ENCODE measurements at places on chromosomes 16 and 17.

- DNase-seq, result no peak
Measured at GRCh38 chr17:59791603-59792457, 84.4 kb downstream of the VMP1 start.

- DNase-seq, result no peak
Measured at GRCh38 chr17:77566566-77567138, 391.9 kb upstream of the TNRC6C start.

DNA sequence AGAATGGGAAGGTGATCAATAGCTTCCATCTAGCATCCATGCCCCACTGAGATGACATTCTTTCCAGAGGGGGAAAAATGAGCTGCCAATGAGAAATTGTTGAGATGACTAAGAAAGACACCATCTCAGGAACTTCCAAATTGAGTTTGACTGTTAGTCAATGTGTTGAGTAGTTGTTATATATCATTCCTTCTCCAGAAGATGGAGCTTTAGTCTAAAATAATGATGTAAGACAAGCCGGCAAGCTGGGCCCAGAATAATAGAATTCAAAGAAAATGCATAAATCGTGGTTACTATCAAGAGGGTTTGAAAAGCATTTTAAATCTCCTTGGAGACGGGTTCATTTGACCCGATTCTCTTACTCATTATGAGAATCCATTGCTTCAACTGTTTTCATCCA lies 71.0 kb upstream of the ATF7IP2 start:
- DNase-seq, result no peak

DNA sequence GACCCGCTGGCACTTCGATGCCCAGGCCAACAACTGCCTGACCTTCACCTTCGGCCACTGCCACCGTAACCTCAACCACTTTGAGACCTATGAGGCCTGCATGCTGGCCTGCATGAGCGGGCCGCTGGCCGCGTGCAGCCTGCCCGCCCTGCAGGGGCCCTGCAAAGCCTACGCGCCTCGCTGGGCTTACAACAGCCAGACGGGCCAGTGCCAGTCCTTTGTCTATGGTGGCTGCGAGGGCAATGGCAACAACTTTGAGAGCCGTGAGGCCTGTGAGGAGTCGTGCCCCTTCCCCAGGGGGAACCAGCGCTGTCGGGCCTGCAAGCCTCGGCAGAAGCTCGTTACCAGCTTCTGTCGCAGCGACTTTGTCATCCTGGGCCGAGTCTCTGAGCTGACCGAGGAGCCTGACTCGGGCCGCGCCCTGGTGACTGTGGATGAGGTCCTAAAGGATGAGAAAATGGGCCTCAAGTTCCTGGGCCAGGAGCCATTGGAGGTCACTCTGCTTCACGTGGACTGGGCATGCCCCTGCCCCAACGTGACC lies 5.0 kb downstream of the WFIKKN2 start:
- no peak for DNase-seq

DNA sequence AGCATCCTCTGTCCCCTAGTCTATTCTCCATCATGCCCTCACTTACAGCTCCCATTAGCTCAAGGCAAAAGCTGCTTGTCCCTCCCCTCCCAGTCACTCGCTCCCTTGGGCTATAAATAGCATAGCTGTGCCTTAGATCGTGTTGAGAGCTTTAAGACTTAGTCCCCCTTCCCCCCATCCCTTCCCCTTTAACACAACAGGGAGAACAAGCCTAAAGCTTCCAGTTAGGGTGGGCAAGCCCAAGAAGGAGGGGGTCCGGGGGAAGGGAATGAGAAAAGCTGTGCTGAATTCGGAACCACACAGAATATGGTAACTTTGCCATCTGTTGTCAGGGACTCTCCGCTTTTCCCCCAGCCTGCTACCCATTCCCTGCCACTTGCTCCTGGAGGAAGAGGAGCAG lies 4.9 kb upstream of the HIGD1B start:
- no peak for DNase-seq

DNA sequence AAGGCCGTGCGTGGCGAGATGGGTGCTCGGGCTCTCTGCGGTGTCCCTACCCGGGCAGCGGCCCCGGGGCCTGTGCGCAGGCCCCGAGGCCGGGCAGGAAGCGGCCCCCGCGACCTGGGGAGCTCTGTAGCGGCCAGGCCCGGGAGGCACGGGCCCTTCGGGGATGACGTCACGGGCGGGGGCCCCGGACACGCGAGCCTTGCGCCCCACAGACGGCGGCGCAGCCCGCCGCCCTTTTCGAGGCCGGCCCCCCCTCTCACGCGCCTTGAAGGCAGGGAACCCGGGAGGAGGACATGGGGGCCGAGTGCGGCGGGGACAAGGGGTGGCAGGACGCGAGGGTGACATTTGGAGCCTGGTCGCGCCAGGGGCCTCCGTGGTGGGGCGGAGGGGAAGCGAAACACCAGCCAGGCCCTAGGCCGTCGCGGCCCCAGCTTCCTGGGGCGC lies 1.1 kb downstream of the RAI1 start:
- no peak for DNase-seq

- no peak for DNase-seq
Measured at GRCh38 chr16:66478733-66479511, 51.8 kb downstream of the BEAN1 start.

- no peak for DNase-seq
Measured at GRCh38 chr17:74419928-74420411, 11.9 kb upstream of the GPRC5C start.

DNA sequence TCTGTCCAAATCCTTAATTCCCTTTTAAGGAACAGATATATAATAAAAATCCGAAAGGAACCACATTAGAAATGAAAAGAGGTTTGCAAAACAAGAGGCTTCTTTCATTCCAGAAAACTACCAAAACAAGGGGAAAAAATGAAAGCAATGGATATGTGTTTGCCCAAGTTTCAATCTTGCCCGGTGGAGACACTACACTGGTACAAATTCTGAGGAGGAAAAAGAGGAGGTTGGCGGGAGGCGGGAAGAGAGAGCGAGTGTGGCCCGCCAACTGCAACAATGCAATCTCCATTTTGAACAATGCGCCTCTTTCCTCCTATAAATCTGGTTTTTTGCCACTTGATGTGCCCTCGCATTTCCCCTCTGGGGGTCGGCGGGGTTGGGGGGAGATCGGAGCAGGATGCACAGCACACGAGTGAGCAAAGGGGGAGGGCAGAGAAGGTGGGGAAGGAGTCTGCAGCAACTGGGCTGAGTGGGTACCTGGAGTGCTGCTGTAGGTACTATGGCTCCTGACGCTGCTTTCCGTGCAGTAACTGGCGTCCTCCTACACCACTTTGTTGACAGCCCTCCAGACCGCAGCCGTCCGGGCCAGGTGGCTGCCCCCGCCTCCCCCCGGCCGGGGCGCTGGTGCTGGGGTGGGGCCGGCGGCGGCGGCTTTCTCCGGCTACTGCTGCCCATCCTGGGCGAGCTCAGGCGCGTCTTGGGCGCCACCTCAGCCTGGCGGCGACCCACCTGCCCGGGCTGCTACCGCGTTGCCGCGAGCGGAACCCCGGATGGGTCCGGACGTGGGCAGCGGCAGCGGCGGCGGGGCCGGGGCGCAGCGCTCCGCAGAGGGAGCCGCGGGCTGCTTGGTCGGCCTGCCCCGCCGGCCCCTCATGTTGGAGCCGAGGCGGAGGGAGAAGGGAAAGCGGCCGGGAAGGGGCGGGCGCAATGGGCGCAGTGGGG lies 93.8 kb upstream of the PLEKHM1 start:
- DNase-seq, result no peak

- DNase-seq, result no peak
Measured at GRCh38 chr17:3693829-3694231, 2.1 kb downstream of the P2RX5 start.

DNA sequence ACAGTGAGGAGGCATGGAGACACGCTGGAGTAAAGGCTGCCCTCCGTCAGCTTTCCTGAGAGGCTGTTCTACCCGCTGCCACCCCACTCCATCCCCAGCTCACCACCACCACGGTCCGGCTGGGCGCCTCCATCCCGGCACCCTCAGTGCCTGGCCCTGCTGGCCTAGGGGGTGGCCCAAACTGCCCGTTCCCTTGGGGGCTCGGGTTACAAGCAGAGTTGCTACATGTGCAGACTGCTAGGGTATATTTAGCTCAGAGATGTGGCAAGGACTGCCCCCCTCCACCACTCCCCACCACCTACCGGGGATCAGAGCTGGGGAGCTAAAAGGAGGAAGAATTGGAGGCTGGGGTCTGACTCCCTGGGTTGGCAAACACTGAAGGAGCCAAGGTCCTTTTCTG lies 4.1 kb downstream of the CACNB1 start:
- no peak for DNase-seq

GRCh38 chr17:45355087-45355486 lies 38.3 kb upstream of the MAP3K14 start:
- no peak for DNase-seq

DNA sequence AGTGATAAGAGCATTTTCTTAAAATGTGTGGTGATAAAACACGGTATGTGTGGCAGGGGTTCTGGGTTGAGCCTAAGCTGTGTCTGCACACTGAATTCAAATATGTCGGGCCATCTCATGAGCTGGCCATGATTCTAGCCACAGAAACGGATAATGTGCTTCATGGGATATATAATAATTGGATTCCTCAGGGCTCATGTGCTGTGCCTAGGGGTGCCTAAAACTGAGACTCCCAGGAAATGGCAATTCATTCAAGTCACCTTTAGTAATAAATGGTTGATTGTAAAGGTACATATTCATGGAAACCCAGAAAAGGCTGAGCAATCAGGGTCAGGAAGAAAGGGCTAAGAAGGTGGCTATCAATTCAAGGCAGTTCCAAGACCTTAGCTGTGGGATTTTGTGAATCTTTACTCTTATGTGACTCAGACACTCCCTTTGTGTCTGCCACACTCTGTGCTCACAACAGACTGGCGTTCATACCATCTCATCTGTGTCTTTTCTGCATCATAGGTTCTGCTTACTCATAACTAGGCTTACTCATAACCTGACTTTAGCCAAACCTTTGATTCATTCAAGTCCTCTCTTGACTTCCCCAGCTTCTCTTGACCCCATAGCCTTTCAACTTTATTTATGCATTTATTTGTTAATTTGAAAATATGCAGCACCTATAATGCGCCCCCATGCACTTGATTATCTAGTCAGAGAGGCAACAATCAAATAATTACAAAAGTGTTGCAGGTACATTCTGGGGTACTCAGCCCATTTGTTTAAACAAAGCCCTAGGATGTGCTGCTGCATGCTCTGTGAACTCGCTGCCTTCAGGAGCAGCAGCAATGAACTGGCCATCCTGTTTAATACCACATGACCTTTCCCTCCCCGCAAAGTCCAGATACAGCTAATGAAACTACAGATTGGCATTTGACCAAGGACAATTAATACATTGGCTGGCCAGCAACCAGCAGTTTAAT lies 28.4 kb upstream of the MED13 start:
- DNase-seq, result peak; percentile 21

GRCh38 chr16:11788914-11789313 lies 8.1 kb downstream of the ZC3H7A start:
- DNase-seq, result no peak

GRCh38 chr17:35089586-35090296 lies 26.2 kb upstream of the RFFL start:
- DNase-seq, result no peak

GRCh38 chr17:17055286-17056155 lies 13.3 kb downstream of the MPRIP start:
- DNase-seq, result no peak

- DNase-seq, result no peak
Measured at GRCh38 chr16:88368036-88368435, 14.7 kb upstream of the ZNF469 start.

GRCh38 chr17:72273289-72274056 lies 152.7 kb downstream of the SOX9 start:
- no peak for DNase-seq

Data from fibroblast of skin of left biceps (primary cell).